NCI-H2081 (cell line): ENCODE measurements at places on chromosomes 4 and X.

DNA sequence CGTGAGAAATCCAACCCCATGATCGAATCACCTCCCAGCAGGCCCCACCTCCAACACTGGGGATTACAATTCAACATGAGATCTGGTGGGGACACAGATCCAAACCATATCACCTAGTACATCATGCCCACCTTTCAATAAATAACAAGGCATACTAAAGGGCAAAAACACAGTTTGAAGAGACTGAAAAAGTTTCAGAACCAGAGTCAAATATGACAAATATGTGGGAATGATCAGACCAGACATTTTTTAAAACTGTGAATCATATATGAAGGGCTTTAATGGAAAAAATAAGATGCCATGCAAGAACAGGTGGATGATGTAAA, 167.3 kb downstream of the CAMK2D start:
- no peak for DNase-seq

GRCh38 chrX:63920875-63921274, 135.9 kb upstream of the ARHGEF9 start:
- no peak for DNase-seq

DNA sequence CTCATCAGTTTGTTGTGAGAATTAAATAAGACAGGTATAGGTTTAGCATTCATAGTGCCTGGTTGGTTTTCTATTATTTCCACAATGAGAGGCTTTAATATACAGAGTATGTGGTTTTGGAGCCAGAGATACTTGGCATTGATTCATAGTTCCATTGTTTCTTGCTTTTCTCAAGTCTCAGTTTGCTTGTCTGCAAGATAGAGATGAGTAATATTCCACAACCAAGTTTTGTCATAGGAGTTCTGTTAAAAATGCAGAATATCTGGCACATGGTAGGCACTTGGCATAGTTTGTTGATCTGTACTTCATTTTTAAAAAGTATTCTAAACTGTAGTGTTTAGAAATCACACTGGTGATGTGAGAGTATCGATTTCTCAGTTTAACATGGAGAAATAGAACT, 37.5 kb upstream of the EDA2R start:
- no peak for DNase-seq

DNA sequence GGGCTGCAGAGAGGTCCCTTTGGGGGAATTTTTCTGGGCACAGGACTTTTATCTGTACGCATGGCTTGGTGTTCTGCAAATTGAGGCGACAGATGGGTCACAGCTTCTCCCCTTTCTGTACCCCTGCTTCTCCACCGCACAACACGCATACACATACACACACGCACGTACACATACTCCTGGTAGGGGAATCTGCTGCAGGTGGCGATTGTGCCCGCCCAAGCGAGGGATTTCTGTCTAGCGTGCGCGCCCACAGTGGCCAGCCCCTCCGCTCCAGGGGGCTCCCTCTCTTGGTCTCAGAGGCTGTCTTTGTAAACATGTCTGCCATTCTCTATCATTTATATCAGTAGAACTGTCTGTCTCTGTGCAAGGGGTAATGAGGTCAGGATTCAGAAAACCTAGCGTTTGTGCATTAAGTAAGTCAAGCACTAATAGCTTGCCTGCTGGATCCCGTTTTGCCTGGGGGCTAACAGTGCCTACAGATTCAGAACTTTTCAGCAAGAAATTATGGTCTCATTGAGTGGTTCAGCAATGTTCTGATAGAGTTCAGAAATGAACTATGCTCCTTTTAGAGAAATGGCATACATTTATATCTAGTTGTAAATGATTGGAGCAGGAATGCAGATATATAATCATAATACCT, 2.2 kb downstream of the GRID2 start:
- no peak for DNase-seq
